ENCODE measurements at places on chromosomes 7 and 10.

- DNase-seq: no peak
These were observed 27.9 kb downstream of the WIPI2 start for GRCh38 chr7:5217851-5218331.

GRCh38 chr10:126302826-126303665 lies 85.2 kb downstream of the ADAM12 start:
- DNase-seq: no peak

DNA sequence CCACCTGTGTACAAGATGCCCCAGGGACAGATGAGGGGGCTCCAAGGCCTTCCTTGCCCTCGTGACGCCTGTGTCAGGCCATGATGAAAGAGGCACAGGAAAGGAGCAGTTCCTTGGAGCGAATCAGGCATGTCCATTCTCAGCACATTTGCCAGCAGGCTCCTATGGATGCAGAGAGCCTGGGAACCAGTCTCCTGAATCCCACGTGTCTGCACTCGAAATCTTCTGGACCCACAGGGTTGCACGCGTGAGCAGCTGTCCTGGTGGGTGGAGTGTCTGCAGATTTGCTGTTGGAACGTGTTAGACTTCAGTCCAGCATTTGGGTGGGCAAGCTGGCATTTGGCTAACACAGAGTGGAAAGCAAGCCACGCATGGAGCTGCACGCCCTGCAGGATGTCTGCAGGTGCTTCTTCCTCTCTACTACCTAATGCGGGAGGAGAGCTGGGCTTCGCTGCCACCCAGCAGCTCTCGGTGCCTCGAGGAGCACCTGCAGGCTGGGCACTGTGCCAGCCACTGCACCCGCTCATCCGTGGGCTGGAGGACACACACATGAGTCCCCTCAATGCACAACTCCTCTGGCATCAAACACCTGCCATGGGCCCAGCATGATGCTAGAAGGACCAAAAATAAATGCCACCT lies 140.7 kb downstream of the PAXIP1 start:
- DNase-seq: no peak

- DNase-seq: no peak
These were observed 126.1 kb downstream of the AOAH start for GRCh38 chr7:36598054-36598674.

DNA sequence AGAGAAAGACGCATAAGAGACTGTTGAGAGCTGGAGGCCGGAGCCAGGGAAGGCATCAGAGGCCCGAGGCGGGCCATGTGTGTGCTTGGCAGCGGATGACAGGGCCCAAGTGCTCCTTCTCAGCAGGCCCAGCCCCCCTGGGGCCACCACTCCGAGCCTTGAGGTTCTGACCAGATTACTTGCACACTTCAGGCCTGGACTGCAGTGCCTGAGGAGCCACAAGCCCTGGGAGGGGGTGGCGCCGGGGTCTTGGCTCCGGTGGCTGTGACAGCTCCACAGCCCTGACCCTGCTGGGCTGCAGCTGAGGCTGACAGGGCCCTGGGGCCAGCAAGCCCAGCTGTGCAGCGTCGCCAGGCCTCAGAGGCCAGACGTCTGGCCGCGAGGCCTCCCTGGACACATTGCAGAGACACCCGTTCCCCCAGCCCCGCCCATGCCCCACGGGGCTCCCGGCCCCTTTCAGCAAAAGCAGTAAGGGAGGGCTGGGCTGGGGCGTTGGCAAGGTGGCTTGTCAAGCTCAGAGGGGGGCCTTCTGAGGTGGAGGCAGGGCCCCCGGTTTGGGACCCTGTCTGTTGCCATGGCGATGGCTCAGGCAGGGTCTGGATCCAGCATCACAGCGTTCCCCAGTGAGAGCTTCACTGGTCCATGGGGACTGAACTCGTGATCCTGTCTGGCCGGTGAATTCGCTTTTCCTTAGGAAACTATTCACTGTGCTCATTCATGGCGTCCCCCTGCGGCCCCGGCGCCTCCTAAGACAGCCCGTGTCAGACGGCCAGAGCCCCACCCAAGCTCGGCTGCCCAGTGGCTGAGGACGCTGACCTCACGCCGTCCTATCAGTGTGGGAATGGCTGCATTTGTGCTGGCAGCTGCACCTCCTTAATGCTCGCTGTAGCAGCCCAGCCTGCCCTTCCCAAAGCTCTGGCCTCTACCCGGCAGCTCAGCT lies 5.7 kb downstream of the ELN start:
- no peak for DNase-seq

DNA sequence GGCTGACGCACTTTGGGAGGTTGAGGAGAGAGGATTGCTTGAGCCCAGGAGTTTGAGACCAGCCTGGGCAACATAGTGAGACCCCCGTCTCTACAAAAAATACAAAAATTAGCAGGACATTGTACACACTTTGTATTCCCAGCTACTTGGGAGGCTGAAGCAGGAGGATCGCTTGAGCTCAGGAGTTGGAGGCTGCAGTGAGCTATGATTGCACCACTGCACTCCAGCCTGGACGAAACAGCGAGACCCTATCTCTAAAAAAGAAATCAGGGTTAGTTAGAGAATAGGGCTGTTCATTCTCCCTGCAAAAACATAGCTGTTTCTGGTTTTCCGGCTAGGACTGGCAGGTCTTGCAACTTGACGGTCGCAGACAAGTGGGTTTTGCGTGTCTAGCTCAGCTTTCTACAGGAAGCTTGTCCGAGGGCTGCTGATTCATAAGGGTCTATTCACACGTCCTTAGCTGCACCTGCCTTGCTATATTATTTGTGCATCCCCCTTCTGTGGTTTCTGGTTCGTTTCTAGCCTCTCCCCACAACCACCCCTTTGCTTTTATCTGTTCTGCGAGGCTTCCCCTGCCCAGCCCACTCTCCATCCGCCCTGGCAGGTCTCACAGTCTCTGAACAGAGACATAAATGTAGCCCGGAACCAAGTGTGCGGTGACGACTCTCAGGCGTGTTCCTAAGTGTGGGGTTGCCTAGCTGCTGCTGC lies 10.7 kb downstream of the AMZ1 start:
- no peak for DNase-seq

DNA sequence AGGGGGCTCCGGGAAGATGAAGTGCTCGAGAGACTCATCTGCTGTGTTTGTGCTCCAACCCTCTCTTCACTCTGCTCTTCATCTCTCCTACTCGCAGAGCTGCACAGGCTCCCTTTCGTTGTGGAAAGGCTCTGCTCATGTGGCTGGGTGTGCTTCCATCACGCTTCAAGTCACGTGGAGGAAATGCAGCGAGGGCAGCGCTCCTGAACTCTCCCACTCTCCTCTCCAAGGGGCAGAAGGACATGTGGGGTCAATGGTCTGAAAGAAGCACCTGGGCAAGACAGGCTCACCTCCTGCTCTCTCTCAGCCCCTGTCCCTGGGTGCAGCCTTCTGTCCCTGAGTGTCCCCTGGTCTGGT lies 72.6 kb downstream of the USP6NL start:
- DNase-seq: no peak

DNA sequence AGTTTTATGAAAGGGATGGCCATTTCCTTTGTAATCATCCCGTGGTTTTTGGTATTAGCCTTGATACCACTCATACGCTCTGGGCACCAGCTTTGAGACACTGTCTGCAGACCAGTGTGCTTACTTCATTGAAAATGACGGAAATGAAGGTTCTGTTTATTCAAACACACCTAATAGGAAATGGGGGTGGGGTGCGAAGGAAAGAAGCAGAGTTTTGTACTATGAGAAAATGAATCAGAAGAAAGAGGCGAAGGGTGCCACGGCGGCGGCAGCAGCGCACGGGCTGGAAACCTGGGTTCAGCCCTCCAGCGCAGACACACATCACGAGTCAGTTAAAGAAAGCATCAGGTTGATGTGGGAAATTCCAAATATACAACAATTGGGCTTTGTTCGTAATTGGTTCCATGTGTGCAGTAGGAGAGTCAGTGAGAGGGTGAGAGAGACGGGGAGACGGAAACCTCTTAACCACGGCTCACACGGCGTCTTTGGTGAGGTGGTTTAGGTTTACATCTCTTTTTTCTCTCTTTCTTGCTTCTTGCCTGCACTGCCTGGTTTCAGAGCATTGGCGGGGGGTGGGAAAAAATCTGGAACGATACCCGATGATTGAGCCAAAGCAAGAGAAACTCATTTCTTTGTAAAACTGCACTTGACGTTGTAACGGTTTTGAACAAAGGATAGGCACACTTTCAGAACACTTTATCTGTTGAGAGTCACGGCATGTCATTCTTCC lies 321.2 kb downstream of the FRMD4A start:
- peak; percentile 33 for DNase-seq

- no peak for DNase-seq
These were observed 52.5 kb upstream of the SEPTIN7 start for GRCh38 chr7:35748371-35748770.

DNA sequence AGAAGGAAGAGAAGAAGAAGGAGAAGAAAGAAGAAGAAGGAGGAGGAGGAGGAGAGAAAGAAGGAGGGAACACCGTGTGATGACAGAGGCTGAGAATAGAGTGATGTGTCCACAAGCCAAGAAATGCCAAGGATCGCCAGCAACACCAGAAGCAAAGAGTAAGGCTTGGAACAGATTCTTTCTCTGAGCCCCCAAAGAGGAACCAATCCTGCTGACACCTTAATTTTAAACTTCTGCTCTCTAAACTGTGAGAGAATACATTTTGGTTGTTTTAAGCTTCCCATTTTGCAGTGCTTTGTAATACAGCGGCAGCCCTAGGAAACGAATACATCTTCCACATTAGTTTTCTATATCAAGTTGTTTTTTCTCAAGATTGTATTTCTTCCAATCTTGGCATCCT lies 13.9 kb upstream of the WNT8B start:
- DNase-seq: no peak

DNA sequence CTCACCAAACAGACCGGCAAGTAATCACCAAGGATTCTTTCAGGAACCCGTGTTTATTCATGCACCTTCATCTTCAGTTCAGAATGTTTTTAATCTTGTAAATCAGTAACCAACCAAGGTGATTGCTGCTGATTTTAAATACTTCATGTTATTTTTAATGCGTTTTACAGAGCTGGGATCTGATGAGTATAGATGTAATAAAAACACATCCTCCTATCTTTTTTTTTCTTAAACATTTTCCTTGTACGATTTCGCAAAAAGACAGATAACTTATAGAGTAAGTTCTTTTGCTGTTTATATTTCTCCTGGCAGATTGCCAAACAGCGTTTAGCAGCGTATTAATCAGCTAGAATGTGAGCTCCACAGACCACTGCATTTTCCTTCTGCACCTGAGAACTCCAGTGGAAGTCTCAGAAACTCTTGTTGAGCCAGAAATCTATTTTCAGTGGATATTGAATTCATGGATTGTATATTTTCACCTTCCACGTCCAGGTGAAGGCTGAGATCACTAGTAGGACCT lies 397.8 kb upstream of the NRP1 start:
- no peak for DNase-seq

GRCh38 chr7:34365011-34365410 lies 293.0 kb upstream of the NPSR1 start:
- no peak for DNase-seq

DNA sequence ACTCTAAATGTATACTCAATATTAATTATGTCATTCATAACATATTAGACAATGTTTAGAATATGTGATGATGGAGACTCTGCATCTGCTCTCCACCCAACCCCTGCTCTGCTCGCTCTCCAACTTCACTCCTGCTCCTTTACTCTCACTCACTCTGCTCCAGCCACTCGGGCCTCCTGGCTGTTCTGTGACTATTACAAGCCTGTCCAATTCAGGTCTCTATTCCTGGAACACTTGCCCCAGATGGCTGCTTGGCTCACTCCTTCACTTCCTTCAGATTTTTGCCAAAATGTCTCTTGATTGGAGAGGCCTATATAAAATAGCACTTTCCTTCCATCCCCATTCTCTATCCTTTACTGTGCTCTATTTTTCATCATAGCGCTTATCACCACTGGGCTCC lies 84.8 kb downstream of the HBP1 start:
- no peak for DNase-seq

DNA sequence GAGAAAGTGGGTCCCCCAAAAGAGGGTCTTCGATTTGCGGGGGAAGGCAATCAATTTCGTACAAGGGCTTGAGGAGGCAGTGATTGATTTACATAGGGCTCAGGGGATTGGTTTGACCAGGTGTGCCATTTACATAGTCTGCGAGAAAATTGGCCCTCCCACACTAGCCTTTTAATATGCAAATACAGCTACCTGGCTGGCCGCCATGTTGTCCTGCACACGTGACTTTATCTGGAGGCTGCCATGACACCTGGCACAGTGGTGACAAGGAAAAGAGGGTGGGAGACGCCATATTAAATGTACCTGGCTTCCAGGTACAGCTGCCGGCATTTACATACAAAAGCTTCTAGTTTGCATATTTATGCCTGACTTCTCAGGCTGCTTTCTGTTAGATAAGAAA lies 1577.2 kb upstream of the LRRTM3 start:
- DNase-seq: no peak

DNA sequence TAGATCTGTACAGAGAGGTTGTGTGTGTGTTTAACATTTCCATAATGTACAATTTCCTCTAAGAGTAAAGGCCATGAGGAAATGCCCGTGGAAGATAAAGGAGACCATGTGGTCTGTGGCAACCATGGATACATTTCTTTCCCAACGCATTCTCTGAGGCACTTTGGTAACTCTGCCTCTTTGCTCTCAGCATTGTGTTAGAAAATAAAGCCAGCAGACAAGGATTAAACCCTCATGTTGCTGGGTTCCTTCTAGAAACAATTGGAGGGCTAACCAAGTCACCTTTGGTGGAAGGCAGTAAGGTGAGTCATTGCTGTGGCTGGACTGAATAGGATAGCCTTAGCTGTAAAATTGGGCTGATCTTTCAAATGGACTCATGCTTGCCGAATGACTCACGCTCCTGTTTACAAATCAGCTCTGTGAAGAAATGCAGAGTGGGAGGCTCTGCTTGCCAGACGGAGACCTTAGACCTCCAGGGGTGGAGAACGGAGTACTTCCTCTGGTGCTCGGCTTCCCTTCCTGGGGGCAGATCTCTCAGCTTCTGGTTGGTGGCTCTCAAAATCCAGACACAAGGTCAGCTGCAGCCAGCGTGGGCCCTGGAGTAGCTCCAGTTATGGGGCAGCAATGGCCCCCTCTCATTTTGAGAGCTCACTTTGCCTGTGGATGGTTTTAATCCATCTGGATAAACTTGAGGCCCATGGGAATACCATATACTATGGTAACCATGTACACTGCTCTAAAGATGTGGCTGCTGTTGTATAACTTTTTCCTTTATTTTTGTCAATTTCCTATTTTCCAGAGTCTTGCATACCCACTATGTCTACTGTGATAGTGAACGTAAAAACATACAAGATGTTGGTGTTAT lies 137.3 kb downstream of the TCF7L2 start:
- DNase-seq: no peak

DNA sequence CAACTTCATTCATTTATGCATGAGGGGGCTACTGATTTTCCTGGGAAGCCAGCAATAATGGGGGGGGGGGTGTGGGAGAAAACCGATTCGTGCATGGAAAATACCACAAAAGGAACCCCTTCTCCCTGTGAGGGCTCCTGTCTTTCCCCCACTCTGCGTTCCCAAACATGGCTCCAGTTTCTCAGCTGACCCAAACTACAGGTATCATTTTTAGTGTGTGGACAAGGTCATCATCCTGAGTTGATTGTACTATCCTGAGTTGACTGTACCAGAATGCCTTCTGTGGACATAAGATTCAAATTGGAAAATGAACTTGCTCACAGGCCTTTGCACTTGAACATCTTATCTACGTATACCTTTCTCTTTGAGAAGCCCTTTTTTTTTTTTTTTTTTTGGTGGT lies 49.9 kb downstream of the ZRANB1 start:
- DNase-seq: no peak

- no peak for DNase-seq
These were observed 87.2 kb downstream of the MDFIC start for GRCh38 chr7:115009139-115009538.
